ENCODE measurements at places on chromosomes 1 and 21.

- no peak for DNase-seq
- no peak overlapping the region for H3K27ac ChIP-seq
- no peaks in the 10 kb centered on the region for H3K36me3 ChIP-seq
- no peaks in the 10 kb centered on the region for H3K4me1 ChIP-seq
- no peak overlapping the region for H3K4me3 ChIP-seq
Measured at GRCh38 chr1:160466961-160467360, 56.1 kb downstream of the SLAMF6 start.

GRCh38 chr1:2044510-2045319 is 5.5 kb upstream of the PRKCZ start:
- no peak overlapping the region for H3K4me3 ChIP-seq
- H3K36me3 ChIP-seq: no peaks in the 10 kb centered on the region
- no peaks in the 10 kb centered on the region for H3K4me1 ChIP-seq
- peaks cover 32% of the 10 kb centered on the region for H3K27me3 ChIP-seq

GRCh38 chr1:25999041-25999800 is 1.4 kb upstream of the PAFAH2 start:
- H3K36me3 ChIP-seq: no peaks in the 10 kb centered on the region
- no peak for DNase-seq
- H3K4me1 ChIP-seq: peaks cover 19% of the 10 kb centered on the region
- H3K27me3 ChIP-seq: no peaks in the 10 kb centered on the region
- H3K4me3 ChIP-seq: no peak overlapping the region

DNA sequence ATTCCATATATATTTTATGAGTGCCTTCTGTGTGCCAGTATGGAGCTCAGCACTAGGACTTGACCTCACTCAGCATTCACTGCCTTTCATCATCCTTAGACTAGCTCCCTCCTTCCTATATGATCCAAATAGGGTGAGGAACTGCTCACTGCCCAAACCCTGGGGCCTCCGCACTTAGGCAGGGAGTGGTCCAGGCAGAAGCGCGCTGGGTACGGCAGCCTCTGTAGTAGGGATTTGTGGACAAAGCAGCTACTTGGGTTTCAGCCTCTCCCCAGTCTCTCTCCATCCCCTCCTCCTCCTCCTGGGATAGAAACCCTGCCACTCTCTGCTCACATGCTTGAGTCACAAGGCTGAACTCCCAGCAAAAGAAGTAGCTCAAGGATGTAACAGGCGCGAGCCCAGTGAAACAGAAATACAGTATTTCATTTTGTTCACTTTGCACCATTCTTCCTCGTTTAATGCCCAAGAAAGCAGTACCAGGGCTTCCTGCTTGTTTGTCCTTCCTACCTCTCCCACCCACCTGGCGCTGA is 32.9 kb downstream of the PLEKHA6 start:
- H3K4me1 ChIP-seq: peaks cover 29% of the 10 kb centered on the region
- H3K27me3 ChIP-seq: peaks cover 4% of the 10 kb centered on the region

GRCh38 chr1:150121236-150121862 is 28.4 kb upstream of the PLEKHO1 start:
- H3K36me3 ChIP-seq: 0 out of 2 replicates have a peak, but pooled peaks cover 3% of the 10 kb centered on the region
- no peak overlapping the region for H3K4me3 ChIP-seq
- DNase-seq: no peak
- H3K27me3 ChIP-seq: no peaks in the 10 kb centered on the region

- no peak for DNase-seq
- H3K4me1 ChIP-seq: peaks cover 49% of the 10 kb centered on the region
- H3K27me3 ChIP-seq: peaks cover 10% of the 10 kb centered on the region
- peaks cover 58% of the 10 kb centered on the region for H3K36me3 ChIP-seq
- no peak overlapping the region for H3K4me3 ChIP-seq
Measured at GRCh38 chr1:214364386-214364785, 83.4 kb downstream of the SMYD2 start.

Data from HFFc6 (cell line).